ENCODE measurements at places on chromosomes 7 and 10.
A peak's percentile ranks its signal among the peaks of the same experiment; 100 is the strongest.

DNA sequence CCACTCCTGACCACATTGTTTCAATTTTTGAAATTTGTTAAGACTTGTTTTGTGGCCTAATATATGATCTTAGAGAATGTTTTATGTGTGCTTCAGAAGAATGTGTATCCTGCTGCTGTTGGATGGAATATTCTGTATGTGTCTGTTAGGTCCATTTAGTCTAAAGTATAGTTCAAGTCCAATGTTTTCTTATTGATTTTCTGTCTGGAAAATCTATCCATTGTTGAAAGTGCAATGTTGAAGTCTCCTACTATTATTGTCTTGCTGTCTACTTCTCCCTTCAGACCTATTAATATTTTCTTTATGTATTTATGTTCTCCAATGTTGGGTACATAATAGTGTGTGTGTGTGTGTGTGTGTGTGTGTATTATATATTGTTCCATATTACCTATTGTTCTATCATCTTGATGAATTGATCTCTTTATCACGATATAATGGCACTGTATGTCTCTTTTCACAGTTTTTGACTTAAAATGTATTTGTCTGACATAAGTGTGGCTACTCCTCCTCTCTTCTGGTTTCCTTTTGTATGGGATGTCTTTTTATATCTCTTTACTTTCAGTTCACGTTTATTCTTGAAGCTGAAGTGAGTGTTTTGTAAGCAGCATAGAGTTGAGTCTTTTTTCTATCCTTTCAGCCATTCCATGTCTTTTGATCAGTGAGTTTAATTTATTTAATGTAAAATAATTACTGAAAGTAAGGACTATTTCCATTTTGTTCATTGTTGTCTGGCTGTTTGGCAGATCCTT, 61.3 kb downstream of the AKR1D1 start:
- DNase-seq: no peak

- DNase-seq: peak; percentile 17
Observed at GRCh38 chr10:109173121-109173520, 750.2 kb downstream of the XPNPEP1 start.

GRCh38 chr7:140304191-140304799, 94.0 kb downstream of the SLC37A3 start:
- DNase-seq: no peak

DNA sequence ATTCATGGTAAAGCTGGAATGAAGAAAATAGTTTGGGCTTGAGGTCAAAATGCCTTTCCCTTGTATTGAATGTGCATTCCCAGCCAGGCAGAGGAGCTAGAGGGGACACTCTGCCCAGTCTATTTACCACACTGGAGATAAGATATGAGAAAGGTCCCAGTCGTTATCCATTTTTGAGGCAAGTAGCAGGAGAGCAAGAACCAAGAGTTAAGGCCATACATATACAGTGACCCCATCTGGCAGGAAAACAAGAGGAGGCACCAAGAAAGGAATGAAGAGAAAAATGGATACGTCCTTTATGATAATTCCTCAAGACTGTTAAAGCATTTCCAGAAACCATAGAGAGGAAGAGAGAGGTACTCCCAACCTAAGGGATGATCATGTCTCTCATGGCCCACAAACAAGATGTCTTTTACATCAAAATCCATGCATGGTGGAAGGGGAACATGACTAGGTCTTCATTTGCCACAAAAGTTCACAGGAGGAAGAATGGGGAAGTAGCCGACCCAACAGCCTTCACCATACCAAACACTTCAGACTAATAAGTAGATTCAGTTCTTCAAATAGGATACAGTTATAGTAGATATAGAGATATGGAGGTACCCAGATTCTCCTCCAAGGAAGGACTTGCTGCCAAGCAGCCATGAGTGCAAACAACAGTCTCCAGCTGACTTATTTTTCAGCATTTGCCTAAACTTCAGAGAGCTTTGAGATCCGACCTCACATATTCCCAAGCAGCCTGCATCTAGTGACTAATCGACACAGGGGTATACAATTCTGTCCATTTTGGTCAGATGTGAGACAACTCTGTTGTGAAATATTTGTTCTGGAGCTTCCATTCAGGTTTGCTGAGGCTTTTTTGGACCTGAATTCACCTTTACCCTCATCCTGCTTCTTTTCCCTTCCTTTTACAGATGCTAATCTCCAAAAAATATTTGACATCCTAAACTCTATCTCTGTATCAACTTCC, 61.1 kb upstream of the CCDC71L start:
- no peak for DNase-seq

DNA sequence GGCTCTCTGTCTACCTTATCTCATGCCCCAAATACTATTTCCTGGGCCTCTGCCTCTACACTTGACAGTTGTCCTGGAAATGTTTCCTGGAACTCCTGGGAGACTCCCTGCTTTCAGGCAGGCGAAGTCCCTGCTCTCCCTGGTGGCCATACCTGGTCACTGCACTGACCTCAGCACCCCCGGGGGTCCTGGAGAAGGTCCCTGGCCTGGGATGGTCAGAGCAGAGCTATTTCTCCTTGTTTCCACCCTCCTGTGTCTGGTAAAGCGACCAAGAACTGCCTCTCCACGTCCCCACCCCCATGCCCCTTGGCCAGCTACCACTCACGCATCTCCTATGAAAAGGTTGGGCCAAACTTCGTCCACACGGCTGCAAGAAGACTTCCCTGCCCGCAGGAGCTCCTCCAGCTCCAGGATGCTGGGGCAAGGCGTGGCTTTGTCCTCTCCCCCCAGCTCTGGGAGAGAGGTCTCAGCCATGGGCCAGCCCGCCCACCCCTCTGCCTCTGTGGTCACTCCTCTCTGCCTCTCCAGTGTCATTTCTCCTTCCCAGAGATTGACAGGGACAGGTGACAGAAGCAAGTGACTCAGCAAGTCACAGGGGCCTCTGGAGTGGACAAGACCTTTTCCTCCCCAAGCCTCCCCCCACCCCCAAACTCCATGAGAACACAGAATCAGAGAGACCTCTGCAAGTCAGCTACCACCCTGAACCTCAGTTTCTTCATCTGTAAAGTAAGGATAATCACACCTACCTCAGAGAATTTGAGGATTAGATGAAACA, 2.6 kb upstream of the SAMD8 start:
- DNase-seq: no peak

DNA sequence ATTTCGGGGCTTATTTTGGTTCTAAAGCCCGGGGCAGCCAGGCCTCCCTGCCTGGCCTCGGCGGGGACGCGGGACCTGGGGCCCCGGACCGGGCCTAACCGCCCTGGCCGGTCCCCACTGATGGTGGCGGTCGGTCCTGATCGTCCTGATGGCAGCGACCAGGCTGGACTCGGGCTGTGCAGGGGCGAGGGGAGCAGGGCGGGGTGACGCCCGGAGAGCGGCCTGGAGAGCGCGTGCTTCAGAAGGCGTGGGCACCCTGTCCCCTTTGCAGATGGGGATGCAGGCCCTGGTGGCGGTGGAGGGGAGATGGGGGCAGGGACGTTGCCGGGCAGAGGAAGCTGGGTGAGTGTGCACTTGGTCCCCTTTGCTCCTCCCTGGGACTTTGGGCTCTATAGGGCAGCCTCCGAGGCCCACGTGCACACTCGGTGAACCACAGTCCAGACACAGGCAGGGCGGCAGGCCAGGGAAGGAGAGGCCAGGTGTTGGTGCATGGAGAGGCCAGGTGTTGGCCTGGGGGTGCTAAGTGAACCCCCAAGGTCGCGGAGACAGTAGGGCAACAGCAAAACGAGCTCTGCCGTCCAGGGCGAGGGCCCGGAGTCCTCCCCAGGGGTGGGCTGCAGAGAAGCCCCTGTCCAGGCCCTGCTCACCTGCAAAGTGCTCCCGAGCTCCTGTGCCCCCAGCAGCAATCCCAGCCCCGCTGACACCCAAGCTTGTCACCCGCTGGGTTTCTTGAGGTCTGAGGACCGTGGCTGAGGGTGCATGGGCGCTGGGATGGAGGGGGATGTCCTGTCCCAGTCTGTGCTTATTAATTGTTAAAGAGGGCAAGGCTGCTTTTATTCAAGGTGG, 42.4 kb upstream of the FAM20C start:
- DNase-seq: no peak

Data from umbilical cord (tissue), 2 donors.